ENCODE measurements at places on chromosomes 11 and 22.
A peak's percentile ranks its signal among the peaks of the same experiment; 100 is the strongest.

DNA sequence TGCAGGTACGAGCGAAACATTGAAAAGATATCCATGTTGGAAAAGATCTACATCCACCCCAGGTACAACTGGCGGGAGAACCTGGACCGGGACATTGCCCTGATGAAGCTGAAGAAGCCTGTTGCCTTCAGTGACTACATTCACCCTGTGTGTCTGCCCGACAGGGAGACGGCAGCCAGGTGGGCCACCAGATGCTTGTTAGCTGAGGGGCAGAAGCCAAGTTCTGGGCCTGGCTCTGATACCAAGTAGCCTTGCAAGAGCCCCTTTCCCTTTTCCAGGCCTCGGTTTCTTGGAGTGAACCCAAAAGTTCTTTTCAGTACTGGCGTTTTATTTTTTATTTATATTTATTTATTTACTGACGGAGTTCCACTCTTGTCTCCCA is 9.6 kb downstream of the F2 start:
- DNase-seq, result no peak

GRCh38 chr11:120200677-120201076 is 10.2 kb upstream of the OAF start:
- no peak for DNase-seq

DNA sequence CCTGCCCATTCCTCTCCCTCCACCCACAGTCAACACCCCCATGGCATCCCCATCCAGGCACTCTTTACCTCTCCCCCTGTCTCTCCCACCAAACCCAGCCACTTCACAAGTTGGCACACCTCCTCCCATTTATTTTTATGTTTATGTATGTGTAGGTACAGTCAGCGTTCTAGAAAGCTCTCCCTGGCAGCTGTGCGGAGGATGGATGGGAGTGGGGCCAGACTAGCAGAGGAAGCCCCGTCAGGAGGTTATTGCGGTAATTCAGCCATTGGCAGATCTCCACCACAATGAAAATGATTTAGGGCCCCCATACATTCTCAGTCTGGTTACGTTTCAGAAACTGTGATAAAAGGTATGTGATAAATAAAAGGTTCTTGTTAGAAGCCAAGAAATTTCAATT is 51.3 kb downstream of the BTG4 start:
- DNase-seq, result peak; percentile 84

GRCh38 chr11:18011633-18012032 is 1.2 kb downstream of the SERGEF start:
- no peak for DNase-seq

DNA sequence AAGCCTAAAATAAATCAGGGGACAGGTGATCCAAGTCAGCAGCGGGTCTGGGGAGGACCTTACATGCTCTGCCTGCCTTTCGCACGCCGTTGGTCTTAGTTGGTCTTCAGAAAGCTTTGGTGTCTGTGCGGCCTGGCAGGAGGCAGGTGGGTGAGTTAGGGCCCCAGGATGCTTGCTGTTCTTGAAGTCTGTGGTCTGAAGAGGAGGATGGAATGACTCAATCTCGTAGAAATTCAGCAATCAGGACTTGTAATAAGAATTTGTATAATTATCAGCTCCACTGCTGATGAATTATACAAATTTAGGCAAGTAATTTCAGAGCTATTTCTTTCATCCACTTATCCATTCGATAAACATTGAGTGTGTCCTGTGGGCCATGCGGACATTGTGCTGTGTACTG is 138.5 kb downstream of the FEZ1 start:
- DNase-seq, result no peak

GRCh38 chr11:131234221-131234620 is 136.2 kb upstream of the NTM start:
- DNase-seq, result no peak

- no peak for DNase-seq
Measured at GRCh38 chr11:111737444-111738210, 28.6 kb downstream of the PPP2R1B start.

DNA sequence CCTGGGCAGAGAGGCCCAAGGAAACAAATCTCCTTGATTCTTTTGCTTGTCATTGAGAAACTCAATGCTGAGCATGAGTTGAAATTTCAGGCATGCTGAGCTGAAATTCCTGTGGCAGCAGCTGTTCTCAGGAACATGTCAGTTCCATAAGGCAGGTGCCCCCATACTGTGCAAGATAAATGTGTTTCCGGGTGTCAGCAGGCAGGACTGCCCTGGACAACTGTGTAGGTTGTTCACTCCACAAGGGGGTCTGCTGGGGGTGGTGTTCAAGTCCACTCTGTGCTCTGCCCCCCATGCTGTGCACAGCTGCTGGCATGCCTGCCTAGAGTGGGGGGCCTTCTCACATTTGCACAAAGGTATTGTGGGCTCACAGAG is 133.7 kb downstream of the CTTN start:
- no peak for DNase-seq

All from common myeloid progenitor, CD34-positive (primary cell).